ENCODE measurements at places on chromosomes 16 and 17. TPM values are rescaled to one million over a fixed set of nuclear protein-coding genes. Genes with fewer than 3 reads are reported as not detected.
A peak's percentile ranks its signal among the peaks of the same experiment; 100 is the strongest.

GRCh38 chr16:63690961-63691360, 1430.9 kb downstream of the CDH11 start:
- no peak for DNase-seq

- no peak for DNase-seq
Observed at GRCh38 chr16:57069053-57069452, 23.3 kb upstream of the CPNE2 start.

- no peak for DNase-seq
Observed at GRCh38 chr17:18361837-18362697, 1.3 kb downstream of the SHMT1 start.

KRTAP1-1 gene
- total RNA-seq = not detected

DNA sequence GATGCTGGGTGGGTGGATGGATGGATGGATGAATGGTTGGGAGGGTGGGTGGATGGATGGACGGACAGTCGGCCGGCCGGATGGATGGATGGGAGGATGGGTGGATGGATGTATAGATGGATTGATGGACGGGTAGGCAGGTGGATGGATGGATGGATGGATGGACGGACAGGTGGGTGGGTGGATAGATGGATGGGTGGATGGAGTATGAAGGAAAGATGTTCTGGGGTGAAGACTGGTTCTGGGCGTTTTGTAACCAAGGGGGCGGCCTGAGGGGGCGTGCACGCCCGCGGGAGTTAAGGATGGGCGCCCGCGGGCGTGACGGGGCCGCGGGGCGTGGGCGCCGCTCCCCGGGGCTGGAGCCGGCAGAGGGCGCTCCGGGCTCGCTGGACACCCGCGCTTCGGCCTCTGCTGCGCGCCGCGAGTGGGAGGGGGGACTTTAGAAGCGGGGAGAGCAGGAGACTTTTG, at the start of gene NECAB2:
NECAB2 (plus strand) TSS at position 407 of the 468 bp plus-strand sequence. CDS start 405 bp downstream, outside the sequence.
- no peak for DNase-seq

PRR29 gene
- total RNA-seq = 0.26 TPM

DNA sequence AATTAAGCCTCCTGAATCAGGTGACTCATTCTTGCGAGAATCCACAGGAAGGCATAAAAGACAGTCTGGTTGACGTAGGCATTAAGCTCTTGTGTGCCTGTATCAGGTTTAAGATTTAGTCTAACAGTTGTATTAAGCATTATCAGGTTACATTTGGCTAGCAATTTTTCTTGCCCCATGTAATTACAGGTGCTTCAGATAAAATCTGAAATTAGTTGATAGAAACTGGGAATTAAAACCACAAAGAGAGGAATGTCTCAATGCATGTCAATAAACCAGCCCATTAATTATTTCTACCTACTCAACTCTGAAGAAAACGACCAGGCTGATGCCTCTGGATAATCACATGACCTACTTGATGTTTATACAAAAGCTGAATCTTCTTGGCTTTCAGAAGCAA, 217.2 kb downstream of the CA10 start:
- DNase-seq = no peak

DNA sequence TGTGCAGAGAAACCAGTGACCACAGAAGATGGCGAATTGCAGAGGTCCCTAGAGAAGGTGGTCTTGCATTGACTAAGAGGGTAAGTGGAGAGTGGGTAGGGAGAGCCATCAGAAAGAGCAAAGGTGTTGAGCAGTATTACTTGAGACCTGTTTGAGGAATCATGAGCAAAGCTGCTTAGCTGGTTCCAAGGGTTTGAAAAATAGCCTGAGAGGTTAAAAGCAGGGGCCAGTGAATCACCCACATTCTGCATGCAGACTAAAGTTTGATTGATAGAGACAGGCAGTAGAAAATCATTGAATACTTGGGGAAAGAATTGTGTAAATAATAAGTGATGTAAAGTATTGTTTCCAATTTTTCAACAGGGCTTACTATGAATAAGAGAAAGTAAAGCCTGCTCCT, 34.0 kb upstream of the KCNJ16 start:
- no peak for DNase-seq

DNA sequence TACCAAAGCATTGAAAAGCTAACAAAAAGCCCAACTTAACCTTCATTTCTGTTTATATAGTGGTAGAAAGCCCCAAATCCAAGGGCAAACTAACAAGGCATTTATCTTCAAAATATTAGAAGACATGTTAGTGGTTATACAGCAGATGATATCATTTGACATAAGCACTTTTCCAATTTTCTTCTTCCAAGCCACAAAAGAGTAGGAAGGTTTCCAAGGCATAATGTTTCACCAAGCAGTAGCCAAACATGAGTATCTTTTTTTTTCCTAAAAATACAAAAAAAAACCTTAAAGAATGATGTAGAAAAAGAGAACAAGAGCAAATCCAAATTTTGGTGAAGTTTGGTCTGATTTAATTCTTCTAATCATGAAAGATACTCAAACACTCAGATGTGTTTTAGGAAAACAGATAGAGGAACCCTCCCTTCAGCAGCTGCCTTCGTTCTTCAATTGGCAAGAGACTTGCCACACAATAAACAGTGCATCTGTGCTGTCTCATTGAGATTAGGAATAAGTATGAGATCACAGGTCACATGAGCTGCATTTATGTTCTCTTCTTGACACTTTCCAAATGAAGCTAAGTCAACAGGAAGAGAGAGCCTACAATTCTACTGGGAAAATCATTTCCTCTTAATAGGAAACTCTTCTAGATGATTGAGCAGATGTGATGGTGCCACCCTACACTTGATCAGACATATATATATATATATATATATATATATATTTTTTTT, 106.7 kb downstream of the TTC19 start:
- peak; percentile 88 for DNase-seq

DNA sequence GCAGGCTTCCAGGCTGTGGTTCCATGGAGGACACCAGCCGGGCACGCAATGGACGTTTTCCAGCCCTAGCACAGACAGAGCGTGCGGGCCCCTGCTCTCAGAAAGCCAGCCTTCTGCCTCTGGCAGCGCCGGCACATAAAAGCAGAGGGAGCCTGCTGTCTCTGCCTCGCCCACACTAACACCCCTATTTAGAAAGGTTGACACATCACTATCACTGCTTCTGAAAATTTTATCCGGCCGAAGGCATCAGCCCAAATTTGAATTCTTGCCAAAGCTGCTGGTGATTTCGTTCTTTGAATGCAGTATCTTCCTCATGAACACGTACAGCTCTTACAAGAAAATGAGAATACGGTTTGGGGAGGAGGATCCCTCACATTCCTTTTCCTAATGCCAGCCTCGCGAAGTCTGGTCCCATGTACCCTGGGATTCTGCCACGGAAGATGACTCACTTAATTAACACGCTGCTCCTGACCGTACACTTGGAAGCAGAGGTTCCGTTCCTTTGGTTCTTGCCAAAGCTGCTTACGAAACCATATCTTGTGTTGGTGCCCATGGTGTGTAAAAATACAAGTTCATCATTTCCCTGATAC, 1.3 kb upstream of the RAB11FIP3 start:
- peak; percentile 97 for DNase-seq

- peak; percentile 24 for DNase-seq
Observed at GRCh38 chr17:42179911-42180410, 981 bp downstream of the KCNH4 start.
